Naive thymus-derived CD8-positive, alpha-beta T cell (primary cell): ENCODE measurements at places on chromosomes 12 and 14.
A peak's percentile ranks its signal among the peaks of the same experiment; 100 is the strongest.

GRCh38 chr12:10163084-10163483 lies 8.8 kb downstream of the OLR1 start:
- no peak overlapping the region for H3K4me3 ChIP-seq
- no peaks in the 10 kb centered on the region for H3K36me3 ChIP-seq
- no peak overlapping the region for H3K27ac ChIP-seq
- H3K27me3 ChIP-seq, result no peaks in the 10 kb centered on the region
- no peaks in the 10 kb centered on the region for H3K4me1 ChIP-seq

GRCh38 chr12:15584366-15585041 lies 204.7 kb downstream of the EPS8 start:
- no peak overlapping the region for H3K4me3 ChIP-seq
- no peaks in the 10 kb centered on the region for H3K27me3 ChIP-seq
- peak; percentile 56 for DNase-seq

DNA sequence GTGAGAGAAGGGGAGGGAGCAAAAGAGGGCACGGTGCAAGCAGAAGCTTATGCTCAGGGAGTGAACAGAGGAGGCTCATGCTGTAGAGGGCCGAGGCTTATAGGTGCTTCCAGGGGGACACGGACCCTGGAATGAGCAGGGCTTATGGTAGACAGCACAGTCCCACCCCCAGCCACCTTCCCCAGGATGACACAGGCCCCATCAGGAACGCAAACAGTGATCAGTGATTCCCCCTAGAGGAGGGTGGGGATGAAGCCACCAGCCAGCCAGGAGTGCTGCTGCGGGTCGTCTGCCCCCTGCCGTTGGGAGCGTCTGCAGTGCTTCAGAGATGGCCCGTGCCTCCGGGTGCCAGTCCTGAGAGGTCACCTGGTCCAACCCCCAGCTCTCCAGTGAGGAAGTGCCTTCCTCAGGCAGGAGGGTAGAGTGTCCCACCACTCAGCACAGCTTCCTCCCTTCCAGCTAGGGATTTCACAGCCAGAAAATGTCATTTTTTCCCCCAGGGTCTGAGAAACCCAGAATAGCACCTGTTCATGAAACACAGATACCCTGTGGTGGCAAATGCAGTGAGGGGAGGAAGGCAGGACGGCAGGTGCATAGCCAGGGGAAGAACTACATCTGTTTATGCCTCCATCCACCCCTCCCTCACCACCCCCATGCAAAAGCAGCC lies 60.7 kb downstream of the SLC6A12 start:
- H3K27ac ChIP-seq, result no peak overlapping the region
- no peaks in the 10 kb centered on the region for H3K27me3 ChIP-seq
- DNase-seq, result peak; percentile 68
- H3K4me1 ChIP-seq, result peaks cover 8% of the 10 kb centered on the region

- peaks cover 6% of the 10 kb centered on the region for H3K4me1 ChIP-seq
- no peak within 1 kb of the TSS for H3K4me3 ChIP-seq
- H3K27me3 ChIP-seq, result no peaks in the 10 kb centered on the region
- H3K27ac ChIP-seq, result peak within 1 kb of the TSS; percentile 19
- no peak for DNase-seq
Observed at GRCh38 chr12:109115758-109116610, at the start of gene ACACB. ACACB (plus strand) TSS chr12:109116587; CDS start chr12:109139406, 22,819 bp downstream.

- no peak overlapping the region for H3K27ac ChIP-seq
- peaks cover 8% of the 10 kb centered on the region for H3K4me1 ChIP-seq
- H3K27me3 ChIP-seq, result no peaks in the 10 kb centered on the region
- no peak for DNase-seq
Observed at GRCh38 chr14:92392711-92393110, 69.7 kb downstream of the SLC24A4 start.

GRCh38 chr12:57435293-57435692 lies 709 bp downstream of the INHBC start:
- H3K4me3 ChIP-seq, result no peak overlapping the region
- no peak for DNase-seq
- H3K36me3 ChIP-seq, result no peaks in the 10 kb centered on the region

- H3K27ac ChIP-seq, result no peak overlapping the region
- peaks cover 23% of the 10 kb centered on the region for H3K4me1 ChIP-seq
- H3K27me3 ChIP-seq, result no peaks in the 10 kb centered on the region
- no peak overlapping the region for H3K4me3 ChIP-seq
- DNase-seq, result no peak
- H3K36me3 ChIP-seq, result no peaks in the 10 kb centered on the region
Observed at GRCh38 chr12:105352940-105353635, 22.6 kb downstream of the C12orf75 start.

GRCh38 chr12:57909056-57909455 lies 32.3 kb upstream of the ATP23 start:
- H3K4me1 ChIP-seq, result peaks cover 7% of the 10 kb centered on the region
- H3K27ac ChIP-seq, result no peak overlapping the region
- DNase-seq, result no peak
- no peaks in the 10 kb centered on the region for H3K36me3 ChIP-seq

DNA sequence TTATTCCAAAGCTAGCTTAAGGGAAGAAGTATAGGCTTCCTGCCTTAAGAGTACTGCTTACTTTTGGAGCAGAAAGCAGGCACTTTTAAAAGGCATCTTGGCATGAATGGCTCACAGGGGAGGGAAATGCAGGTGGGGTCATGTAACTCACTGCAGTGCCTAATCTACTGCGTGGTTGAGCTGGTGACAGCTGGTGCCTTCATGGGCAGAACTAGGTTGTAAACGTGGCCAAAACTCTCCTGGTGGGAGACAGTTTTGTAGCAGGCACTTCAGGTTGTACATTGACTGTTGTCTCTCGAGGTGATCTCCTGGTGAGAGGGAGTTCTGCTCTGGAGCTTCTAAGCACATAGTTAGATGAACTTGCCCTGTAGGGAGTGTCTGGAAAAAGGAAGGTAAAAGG lies 962.5 kb downstream of the DIO2 start:
- no peaks in the 10 kb centered on the region for H3K36me3 ChIP-seq
- H3K27me3 ChIP-seq, result peaks cover 2% of the 10 kb centered on the region
- H3K4me3 ChIP-seq, result no peak overlapping the region
- no peak for DNase-seq

DNA sequence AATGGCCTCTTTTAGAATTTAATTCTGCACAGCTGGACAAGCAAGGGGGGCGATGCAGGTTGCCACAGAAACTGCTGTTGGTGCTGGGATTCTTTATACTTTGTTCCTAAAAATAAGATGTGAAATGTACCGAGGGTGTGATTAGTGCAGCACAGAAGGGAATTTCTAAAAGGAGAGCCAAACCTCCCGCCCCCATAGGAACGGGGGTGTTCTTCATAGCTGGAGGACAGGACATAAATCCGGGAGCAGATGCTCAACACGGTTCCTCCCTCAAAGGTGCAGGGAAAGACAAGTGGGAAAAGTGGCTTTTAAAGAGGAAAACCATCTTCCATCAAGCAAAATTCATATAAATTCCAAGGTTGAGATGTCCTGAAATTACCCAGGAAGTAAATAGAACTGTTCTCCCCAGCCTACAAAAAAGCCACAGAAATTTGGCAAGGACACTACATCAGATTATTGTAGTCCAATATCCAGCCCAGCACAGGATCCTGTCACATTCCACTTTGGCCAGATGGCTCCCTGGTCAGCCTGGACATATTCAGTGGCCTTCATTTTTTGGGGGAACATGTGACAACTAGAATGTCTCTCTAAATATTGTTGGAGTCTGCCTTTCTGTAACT lies 51.4 kb upstream of the TMX1 start:
- DNase-seq, result no peak
- H3K36me3 ChIP-seq, result no peaks in the 10 kb centered on the region
- no peaks in the 10 kb centered on the region for H3K27me3 ChIP-seq
- H3K27ac ChIP-seq, result no peak overlapping the region

DNA sequence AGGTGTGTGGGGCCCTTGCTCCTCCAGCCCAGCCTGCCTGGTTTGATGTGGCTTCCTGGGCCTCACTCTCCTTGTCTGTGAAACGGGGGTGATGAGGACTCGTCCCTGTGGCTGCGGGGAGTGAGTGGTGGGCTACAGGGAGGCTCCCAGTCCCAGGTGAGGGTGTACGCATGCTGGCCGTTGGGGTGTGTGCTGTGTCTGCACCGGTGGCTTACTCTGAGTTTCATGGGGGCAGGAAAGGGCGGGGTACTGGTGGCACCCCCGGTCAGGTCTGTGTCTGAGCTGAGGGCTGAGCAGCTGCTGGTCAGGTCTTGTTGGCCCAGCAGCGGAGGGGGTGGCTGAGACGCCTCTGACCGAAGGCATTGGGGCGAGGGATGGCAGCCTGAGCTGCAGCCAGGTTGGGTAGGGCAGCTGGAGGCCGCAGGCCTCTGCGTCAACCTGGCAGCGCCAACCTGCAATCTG lies 11.2 kb downstream of the ULK1 start:
- peaks cover 23% of the 10 kb centered on the region for H3K4me1 ChIP-seq
- DNase-seq, result no peak
- H3K27ac ChIP-seq, result peak overlapping the region; percentile 69
- no peak overlapping the region for H3K4me3 ChIP-seq
- H3K36me3 ChIP-seq, result peaks cover 4% of the 10 kb centered on the region
- no peaks in the 10 kb centered on the region for H3K27me3 ChIP-seq

DNA sequence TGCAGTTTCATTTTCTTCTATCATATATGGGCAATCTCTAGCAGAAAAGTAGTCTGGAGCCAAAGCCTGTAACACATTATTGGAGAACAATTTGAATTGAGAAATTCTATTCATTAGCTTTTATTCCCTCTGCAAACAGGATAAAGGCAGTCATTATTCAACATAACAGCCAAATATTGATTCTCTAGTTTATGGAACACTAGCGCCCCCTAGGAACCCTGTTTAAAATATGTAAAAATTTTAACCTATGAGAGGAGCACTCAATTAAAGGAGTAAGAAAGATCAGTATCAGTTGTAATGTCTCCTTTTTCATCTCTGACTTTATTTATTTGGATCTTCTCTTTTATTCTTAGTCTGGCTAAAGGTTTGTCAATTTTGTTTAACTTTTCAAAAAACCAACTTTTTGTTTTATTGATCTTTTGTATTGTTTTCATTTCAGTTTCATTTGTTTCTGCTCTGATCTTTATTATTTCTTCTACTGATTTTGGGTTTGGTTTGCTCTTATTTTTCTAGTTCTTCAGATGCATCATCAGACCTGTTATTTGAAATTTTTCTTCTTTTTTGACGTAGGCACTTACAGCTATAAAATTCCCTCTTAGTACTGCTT lies 4.8 kb upstream of the LMNTD1 start:
- no peak overlapping the region for H3K27ac ChIP-seq
- peaks cover 2% of the 10 kb centered on the region for H3K4me1 ChIP-seq
- no peaks in the 10 kb centered on the region for H3K27me3 ChIP-seq

GRCh38 chr14:71089971-71090370 lies 182.7 kb downstream of the PCNX1 start:
- H3K27ac ChIP-seq, result no peak overlapping the region
- no peaks in the 10 kb centered on the region for H3K27me3 ChIP-seq

DNA sequence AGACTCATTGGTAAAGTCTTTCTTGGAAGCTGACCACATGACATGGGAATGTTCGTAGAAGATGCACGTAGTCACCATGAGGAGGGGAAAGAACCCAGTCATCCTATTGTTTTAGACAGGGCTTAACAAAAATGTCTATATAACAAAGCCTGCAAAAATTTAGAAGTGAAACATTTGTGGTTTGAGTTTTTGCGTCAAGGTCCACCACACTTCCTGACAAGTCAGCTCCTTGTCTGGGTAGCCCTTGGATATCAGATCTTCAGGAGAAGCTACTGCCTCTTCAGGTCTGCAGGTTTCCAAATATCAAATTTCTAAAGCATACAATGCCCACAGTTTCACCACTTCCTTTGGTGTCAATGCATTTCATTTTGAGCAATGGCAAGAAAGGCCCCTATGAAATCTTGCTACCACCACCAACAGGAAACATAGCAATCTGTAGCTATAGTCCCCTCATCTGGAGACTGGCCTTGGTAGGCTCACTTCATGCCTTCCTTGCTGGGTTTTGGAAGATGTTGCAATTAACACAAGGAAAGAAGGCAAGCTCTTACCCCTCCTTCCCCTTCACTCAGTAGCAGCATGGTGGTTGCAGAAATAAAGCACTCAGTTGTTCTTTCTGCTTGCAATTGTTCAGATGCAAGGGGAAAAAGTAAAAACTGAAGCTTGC lies 235.2 kb downstream of the PCNX1 start:
- H3K4me3 ChIP-seq, result peak overlapping the region; percentile 8
- DNase-seq, result no peak
- H3K4me1 ChIP-seq, result peaks cover 27% of the 10 kb centered on the region
- H3K36me3 ChIP-seq, result no peaks in the 10 kb centered on the region
- peaks cover 4% of the 10 kb centered on the region for H3K27me3 ChIP-seq
- H3K27ac ChIP-seq, result peak overlapping the region; percentile 86

DNA sequence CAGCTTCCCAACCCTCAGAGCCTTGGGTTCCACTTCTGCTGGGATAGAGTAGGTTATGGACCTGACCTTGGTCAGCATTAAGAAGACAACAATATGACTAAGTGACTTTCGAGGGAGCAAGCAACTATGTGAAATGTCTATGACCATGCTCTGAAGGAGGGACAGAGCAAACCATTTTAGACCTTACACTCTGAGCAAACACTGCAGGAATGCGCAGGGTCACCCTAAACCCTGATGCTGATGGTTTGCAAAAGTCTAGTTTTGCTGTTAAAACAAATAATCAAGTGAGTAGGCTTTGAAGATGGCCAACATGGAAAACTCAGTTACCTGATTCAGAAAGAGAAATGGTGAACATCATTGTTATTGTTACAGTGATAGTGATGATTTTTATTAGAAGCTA lies 8.7 kb downstream of the ZCCHC8 start:
- H3K4me3 ChIP-seq, result no peak overlapping the region
- H3K27ac ChIP-seq, result no peak overlapping the region
- H3K36me3 ChIP-seq, result peaks cover 83% of the 10 kb centered on the region

- DNase-seq, result no peak
- no peaks in the 10 kb centered on the region for H3K27me3 ChIP-seq
- H3K4me1 ChIP-seq, result peaks cover 11% of the 10 kb centered on the region
Observed at GRCh38 chr14:60775296-60775695, 40.7 kb downstream of the MNAT1 start.

GRCh38 chr14:96630281-96630680 lies 128.1 kb downstream of the PAPOLA start:
- no peak for DNase-seq
- H3K36me3 ChIP-seq, result no peaks in the 10 kb centered on the region
- H3K4me1 ChIP-seq, result no peaks in the 10 kb centered on the region
- H3K27me3 ChIP-seq, result peaks cover 11% of the 10 kb centered on the region
- H3K4me3 ChIP-seq, result no peak overlapping the region

DNA sequence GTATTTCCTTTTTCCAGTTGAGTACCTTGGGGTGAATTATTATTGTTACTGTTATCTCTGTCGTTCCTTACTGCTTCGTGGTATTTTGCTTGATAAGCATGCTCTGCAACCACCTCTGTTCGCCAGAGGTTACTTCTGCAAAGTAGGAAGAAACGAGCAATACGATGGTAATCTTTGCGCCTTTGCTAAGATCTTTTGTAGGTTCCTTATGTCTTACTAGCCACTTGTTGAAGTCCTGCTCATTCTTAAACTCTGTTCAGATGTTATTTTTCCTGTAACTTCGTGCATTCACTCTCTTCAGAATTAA lies 729 bp upstream of the M6PR start:
- H3K27me3 ChIP-seq, result no peaks in the 10 kb centered on the region
- peak overlapping the region; percentile 96 for H3K27ac ChIP-seq
- H3K4me1 ChIP-seq, result peaks cover 81% of the 10 kb centered on the region
- H3K4me3 ChIP-seq, result peak overlapping the region; percentile 95
- H3K36me3 ChIP-seq, result peaks cover 24% of the 10 kb centered on the region

- no peak for DNase-seq
- H3K27ac ChIP-seq, result no peak overlapping the region
- peaks cover 62% of the 10 kb centered on the region for H3K4me1 ChIP-seq
- H3K27me3 ChIP-seq, result no peaks in the 10 kb centered on the region
- no peak overlapping the region for H3K4me3 ChIP-seq
Observed at GRCh38 chr12:50551866-50552265, 47.1 kb downstream of the DIP2B start.

GRCh38 chr14:95480887-95481226 lies 35.6 kb downstream of the SYNE3 start:
- no peak for DNase-seq
- peaks cover 14% of the 10 kb centered on the region for H3K36me3 ChIP-seq
- H3K27ac ChIP-seq, result no peak overlapping the region
- H3K27me3 ChIP-seq, result no peaks in the 10 kb centered on the region
- peaks cover 34% of the 10 kb centered on the region for H3K4me1 ChIP-seq
- no peak overlapping the region for H3K4me3 ChIP-seq
